ENCODE measurements at places on chromosomes 13 and 19.

GRCh38 chr19:19152668-19153384, 14.5 kb upstream of the TMEM161A start:
- no peak for DNase-seq

GRCh38 chr19:39843919-39844793, 2.0 kb downstream of the FBL start:
- DNase-seq: no peak

DNA sequence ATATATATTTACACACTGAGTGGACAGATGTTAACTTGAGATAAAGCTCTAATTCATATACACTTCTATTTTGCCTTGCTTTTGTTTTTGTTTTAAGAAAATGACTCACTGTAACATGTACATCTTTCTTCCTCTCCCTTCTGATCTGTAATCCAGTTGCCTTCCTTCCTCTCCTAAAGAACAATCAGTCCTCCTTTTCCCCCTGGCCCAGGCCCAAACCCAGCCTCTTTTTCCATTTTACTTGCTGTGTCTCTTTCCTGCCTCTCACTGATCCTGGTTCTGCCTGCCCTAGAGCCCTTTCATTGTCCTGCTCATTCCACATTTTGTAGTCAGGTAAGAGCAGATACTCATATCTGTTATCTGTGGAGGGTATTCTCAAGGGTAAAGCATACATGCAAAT, 50.8 kb downstream of the ZAR1L start:
- DNase-seq: no peak

GRCh38 chr19:56566904-56567273, 379 bp upstream of the ZNF470 start:
- DNase-seq: no peak

DNA sequence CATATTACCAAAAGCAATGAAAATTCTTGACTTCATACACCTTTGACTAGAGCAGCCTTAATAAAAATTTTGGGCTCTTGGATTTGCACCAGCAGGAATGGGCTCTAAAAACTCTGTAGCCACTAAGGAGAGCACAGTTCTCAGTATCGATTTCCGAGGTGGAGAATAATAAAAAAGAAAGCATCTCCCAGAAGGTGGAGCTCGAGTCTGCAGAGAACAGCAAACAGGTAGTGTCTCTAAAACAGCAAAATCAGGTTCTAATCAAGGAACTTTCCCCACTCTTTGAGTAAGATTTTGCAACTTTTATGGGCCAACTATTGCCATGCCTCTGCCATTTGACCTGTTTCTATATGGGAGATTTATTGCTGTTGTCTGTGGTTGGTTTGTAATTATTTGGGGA, 258.7 kb upstream of the GPC6 start:
- DNase-seq: no peak

DNA sequence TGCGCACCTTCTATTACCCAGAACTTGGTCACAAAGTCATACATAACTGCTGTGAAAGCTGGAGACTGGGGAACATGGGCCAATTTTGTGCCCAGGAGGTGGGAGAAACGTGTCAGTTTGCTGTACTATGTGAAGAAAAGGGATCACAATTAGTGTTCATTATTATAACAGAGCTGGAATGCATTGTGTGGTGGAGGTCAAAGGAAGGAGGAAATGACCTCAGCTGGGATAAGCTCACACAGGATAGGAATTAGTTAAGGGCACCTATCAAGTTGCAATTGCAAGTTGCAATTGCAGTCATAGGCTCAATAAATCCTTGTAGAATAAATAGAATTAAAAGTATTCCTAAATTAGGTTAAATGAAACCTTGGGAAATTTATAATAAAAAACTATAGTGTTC, 103.9 kb upstream of the OBI1 start:
- no peak for DNase-seq

DNA sequence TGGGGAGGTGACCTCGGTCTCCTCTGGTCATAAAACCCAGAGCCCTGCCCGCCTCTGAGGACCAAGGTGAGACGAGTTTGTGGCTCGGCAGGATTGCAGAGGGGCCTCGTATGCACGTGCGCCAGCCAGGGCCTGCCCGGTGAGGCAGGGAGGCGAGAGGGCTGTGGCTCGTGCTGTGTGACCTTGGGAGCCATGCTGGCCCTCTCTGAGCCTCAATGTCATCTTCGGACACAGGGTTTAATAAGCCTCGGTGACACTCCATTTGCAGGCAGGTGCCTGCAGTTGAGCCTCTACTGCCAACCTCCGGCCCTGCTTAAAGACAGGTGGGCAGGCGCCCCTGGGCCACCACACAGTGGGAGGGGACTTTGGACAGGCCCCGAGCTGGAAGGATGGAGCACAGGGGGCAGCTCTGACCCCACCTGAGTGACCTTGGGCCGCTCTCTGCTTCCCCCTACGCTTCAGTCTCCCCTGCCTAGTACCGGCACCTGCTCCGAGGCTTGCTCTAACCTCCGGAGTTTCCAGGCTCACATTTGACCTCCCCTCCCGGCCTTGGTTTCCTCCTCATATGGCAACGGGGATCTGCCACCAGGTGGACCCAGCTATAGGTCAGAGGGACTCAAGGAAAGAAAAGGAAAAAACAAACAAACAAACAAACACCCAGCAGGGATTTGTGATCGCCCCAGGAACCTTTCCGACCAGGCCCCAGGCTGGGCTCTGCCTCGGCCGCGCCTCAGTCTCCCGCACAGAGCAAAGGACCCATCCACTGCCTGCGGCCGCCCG, 3.1 kb downstream of the ZBTB7A start:
- DNase-seq: no peak

- DNase-seq: no peak
These were observed 11.0 kb downstream of the ZNF552 start for GRCh38 chr19:57803594-57804325.

- no peak for DNase-seq
These were observed 11.6 kb downstream of the PARP4 start for GRCh38 chr13:24500977-24501376.

GRCh38 chr13:43331672-43332071, 308.3 kb downstream of the DNAJC15 start:
- no peak for DNase-seq

GRCh38 chr19:45767881-45768654, 984 bp downstream of the SIX5 start:
- no peak for DNase-seq

- DNase-seq: no peak
These were observed 75.0 kb downstream of the ZIC5 start for GRCh38 chr13:99896369-99897075.

DNA sequence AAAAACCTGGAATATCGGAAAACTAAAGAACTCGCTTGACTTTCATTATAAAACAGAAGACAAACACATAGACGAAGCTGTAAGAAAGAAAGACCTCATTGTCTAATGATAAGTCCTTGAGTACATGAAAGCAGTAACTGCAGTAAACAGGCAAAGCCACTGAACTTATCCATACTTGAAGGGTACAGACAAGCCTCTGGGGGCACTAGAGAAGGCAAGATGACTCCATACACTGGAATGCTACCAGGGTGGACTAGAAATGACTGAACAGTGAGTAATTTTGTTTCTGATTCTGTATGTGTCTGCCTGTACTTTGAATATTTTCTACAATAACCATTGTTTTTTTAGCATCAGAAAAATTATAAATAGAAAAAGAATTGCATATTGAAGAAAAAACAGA, 507.9 kb downstream of the UQCRFS1 start:
- DNase-seq: peak; percentile 24

GRCh38 chr19:17725422-17726078, 6.3 kb downstream of the MAP1S start:
- DNase-seq: no peak

- DNase-seq: no peak
These were observed 41.6 kb upstream of the C13orf42 start for GRCh38 chr13:51152701-51153100.

DNA sequence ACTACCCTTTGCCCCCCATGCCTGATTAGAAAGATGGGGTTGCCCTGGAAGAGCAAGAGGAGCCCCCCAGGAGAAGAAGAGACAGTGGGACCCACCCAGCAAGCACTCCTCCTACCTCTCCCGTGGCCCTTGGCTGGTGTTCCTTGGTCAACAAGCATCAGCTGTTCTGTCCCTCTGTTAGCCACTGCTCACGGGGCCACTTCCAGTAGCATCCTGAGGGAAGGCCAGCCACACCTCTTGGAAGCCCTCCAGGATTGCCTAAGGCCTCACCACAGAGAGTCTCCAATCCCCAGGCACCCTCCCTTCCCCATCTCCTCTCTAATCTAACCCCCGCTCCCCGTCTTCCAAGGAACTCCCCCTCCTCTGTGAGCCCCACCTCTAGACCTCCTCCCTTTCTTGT, 15.1 kb upstream of the DPP9 start:
- no peak for DNase-seq

DNA sequence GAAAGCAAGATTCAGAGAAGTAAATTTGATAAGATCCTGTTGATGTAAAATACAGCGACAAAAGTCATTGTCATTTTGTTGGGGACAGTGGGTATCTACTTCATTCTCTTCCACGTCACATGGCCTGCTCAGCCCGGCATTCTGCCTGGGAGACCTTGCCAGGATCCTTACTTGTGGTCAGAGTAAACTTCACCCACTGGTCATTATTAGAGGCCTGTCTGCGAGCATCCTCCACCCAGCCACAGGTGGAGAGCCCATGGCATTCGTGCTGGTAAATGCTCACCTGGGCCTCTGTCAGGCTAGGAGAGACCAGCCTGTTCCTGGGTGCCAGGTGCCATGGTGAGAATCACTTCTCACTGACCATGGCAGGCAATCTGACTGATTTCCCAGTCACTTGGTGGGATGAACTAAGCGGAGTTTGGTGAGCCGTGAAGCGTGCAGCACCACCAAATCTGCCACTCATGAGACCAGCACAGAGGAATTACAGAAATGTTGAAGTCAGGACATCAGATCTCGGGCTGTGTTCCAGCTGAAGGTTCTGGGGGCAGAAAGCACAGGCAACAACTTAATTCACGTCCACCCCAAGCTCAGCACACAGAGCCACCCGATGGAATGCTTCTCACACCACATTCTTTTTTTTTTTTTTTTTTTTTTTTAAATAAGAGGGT, 107.0 kb downstream of the SIPA1L3 start:
- no peak for DNase-seq

DNA sequence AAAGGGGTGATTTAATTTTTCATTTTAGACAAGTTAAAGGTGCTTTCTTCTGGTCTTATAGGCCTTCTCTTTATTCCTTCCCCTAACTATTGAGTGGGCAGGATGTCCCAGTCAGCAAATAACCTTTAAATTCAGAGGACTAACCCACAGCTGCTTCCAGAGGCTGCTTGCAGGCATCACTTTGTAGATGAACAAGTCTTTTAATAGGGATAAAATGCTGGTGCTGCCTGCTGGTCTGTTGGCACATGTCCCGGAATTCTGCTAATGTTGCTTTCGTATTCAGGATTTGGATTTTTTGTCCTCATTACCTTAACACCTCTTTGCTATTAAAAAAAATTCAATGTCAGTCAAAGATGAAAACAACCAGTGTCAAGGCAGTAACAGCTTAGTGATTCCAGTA, 132.7 kb upstream of the KL start:
- DNase-seq: no peak

DNA sequence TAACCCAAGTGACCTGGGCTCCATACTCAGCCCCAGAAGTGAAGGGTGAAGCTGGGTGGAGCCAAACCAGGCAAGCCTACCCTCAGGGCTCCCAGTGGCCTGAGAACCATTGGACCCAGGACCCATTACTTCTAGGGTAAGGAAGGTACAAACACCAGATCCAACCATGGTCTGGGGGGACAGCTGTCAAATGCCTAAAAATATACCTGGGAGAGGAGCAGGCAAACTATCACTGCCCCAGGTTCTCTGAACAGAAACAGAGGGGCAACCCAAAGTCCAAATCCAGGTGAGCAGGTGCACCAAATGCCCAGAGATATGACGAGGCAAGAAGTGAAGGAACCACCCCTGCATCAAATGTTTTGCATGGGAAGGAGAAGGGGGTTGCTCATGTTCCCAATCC, 6.1 kb upstream of the CEACAM7 start:
- DNase-seq: no peak

Data from GOT3 (cell line).